Ecto neural progenitor cell (in vitro differentiated cells): ENCODE measurements at places on chromosomes 12 and 14.

DNA sequence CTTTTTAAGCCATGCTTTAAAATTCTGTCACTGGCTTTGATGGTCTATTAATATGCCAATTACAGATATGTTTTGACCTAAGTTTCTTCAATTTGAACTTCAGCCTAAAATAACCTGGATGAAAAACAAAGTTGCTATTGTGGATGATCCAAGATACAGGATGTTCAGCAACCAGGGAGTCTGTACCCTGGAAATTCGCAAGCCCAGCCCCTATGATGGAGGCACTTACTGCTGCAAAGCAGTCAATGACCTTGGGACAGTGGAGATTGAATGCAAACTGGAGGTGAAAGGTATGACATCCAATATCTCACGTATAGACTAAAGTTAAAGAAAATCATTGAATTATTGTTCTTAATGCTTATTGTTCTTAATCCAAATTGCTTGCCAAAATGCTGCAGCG lies 17.2 kb upstream of the CHPT1 start:
- DNase-seq = no peak

- no peak for DNase-seq
Observed at GRCh38 chr14:56294128-56294527, 175.9 kb downstream of the PELI2 start.

- no peak for DNase-seq
Observed at GRCh38 chr12:20374795-20375194, 6.5 kb downstream of the PDE3A start.

DNA sequence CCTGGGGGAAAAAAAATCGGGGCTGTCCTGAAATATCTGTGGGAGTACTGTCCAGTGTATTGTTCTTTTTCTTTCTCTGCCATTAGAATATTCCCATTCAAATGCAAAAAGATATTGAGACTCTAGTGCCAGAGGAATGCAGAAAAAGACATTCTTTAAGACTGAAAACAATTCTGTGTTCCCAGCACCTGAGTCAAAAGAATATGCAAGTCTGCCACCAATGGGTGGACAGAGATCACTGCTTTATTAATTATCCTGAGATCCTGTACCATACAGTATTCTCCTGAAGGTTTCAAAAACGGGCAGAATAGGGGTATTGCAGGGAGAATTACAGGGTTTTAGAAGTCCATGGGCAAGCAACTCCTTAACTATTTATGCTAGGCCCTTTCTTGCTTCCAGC lies 361.8 kb downstream of the C12orf50 start:
- no peak for DNase-seq

DNA sequence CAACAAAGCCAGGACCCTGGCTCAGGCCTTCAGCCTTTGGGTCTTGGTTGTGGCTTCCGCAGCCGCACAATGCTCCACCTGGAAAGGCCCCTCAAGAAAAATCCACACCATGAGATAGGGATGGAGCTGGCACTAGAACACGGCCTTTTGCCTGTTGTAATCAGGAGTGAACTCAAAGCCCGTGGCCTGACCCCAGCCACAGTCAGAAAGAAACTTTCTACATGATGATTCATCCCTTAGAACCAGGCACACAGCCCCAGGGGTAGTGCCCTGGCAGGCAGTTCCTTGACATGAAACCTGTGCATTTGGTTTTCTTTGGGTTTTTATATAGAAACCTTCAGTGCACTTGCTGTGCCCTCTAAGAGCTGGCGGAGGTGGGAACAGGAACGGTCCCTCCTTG lies 5.1 kb downstream of the CLMN start:
- no peak for DNase-seq

DNA sequence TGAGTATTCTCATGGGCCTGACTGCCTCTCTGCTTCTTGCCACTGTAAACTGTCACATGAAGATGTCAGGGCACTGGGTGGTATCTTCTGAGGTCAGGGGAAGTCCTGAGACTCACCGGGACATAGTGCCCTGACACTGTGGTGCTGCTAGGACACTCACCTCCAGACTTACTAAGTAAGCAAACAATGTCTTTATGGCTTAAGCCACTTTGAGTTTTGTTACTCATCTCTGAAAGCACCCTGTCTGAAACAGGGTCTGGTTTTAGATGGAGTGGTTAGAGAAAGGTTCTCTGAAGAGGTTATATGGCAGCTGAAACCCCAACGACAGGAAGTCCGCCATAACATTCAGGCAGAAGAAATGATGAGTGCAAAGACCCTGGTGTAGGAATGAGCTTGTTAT lies 22.7 kb downstream of the GPR19 start:
- DNase-seq = no peak
